Stimulated activated effector memory CD8-positive, alpha-beta T cell treated with anti-CD3 and anti-CD28 coated beads, Interleukin-12 subunit alpha, Interleukin-12 subunit beta, amount 100 ng/mL, for 72 hours (primary cell): ENCODE measurements at places on chromosomes 7 and 10.

DNA sequence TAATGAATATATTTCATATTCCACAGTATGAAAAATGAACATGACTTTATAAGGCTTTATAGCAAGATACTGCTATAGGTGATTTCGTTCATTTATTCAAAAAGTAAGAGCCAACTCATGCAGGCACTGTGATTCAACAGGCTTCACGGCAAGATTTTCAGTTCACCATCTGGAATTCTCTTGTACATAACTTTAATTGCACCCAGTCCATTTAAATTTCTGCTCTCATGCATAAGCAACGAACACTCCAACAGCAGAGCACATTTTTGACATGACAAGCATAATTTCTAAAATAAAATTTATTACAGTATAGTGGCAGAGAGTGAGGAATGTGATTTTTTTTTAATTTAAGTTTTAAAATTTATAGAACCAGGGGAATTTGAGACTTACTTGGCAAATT, 436.1 kb downstream of the PHTF2 start:
- DNase-seq, result no peak

DNA sequence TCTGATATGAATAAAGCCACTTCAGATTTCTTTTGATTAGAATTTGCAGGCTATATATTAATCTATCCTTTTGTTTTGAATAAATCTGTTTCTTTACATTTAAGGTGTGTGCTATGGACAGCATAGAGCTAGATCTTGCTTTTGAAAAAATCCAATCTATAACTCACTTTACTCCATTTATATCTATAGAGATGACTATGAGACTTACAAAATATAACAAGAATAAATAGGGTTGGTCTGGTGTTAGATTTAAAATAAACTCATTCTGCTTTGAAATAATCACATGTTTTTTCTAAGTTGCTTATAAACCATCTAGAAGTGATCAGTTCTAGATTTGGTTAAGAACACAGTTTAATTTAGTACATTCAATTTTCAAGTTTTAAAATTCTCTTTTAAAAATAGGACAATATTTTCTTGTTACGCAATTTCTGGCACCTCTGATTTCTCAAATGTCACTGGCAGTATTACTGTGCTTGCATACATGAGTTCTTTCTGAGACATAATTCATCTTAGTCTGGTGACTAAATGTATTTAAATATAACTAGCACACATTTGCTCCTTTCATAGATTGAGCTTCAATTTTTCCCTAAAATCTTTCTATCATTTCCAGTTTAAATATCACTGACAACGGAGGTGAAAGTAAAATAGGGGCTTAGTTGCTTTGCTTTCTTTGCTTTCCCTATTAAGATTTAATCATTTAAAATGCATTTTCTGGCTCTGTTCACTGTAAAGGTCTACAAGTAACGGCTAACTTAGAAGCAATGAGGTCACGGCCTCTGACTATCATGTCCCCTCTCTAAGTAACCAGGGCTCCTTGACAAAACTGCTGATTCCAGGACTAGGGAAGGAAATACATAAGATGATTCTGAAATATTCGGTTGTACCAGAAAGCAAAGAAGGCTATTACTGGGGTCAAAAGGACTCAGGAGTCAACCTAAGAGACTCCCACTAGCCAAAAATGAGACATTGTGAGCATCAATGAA, 89.3 kb downstream of the ICA1 start:
- no peak for DNase-seq

GRCh38 chr10:37734971-37735370, 122.4 kb downstream of the ZNF248 start:
- no peak for DNase-seq

DNA sequence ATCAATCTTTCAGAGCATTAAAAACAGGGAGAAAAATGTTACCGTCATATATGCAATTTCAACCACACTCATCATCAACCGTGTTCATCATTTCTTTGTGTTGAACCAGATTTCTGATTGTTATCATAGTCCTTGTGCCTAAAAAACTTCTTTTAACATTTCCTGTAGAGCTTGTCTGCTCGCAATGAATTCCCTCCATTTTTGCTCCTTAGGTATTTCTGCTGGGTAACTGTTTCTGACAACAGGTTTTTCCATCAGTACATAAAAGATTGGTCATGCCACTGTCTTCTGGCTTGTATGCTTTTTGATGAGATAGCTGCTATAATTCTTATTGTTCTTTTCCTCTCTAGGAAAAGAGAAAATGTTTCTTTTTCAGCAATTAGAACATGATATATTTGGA, 8.6 kb upstream of the RBM33 start:
- no peak for DNase-seq
